Pulmonary artery endothelial cell (primary cell): ENCODE measurements at places on chromosomes 1 and 21. TPM values are rescaled to one million over a fixed set of nuclear protein-coding genes. Genes with fewer than 3 reads are reported as not detected.
A peak's percentile ranks its signal among the peaks of the same experiment; 100 is the strongest.

The RFX5 gene
- total RNA-seq, result 51.0 and 68.5 TPM in 2 replicates

The ITLN2 gene
- not detected in 2 replicates for total RNA-seq

The TNFRSF1B gene
- total RNA-seq, result 21.1 and 26.1 TPM in 2 replicates

The LDLRAD1 gene
- total RNA-seq, result not detected in 2 replicates

The DEGS1 gene
- total RNA-seq, result 77.7 and 88.4 TPM in 2 replicates

The PRAMEF14 gene
- not detected in 2 replicates for total RNA-seq

The LEFTY2 gene
- 0.26 TPM in 1 of 2 replicates, not detected in the other for total RNA-seq

- DNase-seq, result no peak
These were observed 6.3 kb upstream of the TNNT2 start for GRCh38 chr1:201383647-201384405.

DNA sequence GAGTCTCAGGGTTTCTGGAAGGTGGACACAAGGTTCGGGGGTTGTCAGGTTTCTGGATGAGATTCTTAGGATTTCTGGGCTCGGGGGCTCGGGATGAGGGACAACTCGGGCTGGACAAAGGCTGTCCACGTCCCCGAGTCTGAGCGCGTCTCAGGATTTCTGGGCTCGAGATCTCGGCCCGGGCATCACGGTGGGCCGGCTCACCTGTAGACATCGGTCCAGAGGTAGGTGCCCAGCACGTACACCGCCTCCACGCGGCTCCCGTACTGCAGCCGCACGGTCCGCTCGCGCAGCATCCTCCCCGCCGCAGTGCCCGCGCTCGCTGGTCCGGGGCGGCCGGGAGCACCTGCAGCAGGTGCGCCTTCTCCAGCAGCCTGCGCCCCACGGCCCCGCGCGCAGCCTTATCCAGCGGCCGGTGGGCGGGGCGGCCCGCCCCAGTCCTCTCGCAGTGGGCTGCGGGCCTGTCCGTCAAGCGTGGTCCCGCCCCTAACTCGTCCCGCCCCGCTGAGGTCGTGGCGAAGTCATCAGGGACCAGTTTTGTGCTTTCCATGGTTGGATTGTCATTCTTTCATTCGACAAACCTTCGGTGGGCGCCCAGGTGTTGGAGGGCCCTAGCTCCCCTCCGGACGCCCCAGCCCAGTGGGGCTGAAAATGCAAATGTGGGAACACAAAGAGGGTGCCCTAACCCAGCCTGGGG, at the start of gene PADI2:
Gene PADI2 (minus strand): TSS at position 376 of the 697 bp plus-strand sequence. CDS start 80 bp downstream, at position 296.
- no peak for DNase-seq

GRCh38 chr1:168640836-168641235, 64.4 kb downstream of the XCL1 start:
- DNase-seq, result no peak

GRCh38 chr1:55468142-55468795, 253.1 kb upstream of the USP24 start:
- DNase-seq, result no peak

GRCh38 chr1:181112071-181112929, 23.8 kb downstream of the IER5 start:
- peak; percentile 77 for DNase-seq

DNA sequence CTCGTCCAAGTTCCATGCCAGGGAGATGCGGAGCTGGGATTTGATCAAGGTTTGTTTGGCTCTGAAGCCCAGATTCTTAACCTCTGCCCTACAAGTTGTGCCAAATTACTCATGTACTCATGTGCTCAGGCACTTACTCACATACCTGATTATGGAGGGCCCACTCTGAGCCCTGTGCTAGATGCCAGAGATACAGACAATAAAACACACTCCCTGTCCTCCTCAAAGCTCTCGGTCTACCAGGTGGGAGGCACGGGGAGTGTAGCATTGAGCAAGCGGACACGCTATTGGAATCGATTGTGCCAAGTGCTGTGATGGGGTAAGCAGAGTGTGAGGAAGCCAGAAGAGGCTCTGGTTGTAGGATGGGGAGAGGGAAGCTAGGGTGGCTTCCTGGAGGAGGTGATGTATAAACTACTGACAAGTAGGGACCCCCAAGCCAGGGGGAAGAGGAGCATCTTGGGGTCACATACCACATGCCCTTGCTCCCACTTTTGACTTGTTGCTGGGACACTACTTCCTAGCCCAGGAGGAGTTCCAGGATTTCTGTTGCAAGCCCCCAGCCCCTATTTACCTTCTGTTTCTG, 49.8 kb upstream of the IFNLR1 start:
- no peak for DNase-seq

- no peak for DNase-seq
These were observed 19.5 kb downstream of the MAP7D1 start for GRCh38 chr1:36175137-36176095.

- DNase-seq, result no peak
These were observed 56.9 kb downstream of the CLSTN1 start for GRCh38 chr1:9766759-9767442.

DNA sequence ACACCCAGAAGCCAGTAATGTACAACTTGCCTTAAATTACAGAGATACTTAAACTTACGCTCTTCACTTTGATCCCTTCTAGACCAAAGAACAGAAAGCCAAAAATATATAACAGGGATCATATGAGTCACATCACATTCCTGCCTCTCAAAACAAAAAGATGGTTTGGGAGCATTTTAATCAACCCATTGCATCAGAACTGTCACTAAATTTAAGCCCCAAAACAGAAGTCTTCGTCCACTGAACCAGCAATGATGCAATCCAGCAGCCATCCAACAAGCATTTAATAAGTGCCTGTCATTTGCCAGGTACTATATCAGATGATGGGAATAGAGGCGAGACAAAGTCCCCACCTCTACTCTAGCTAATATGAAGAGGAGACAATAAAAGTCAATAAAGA, 42.7 kb upstream of the GLIS1 start:
- no peak for DNase-seq

DNA sequence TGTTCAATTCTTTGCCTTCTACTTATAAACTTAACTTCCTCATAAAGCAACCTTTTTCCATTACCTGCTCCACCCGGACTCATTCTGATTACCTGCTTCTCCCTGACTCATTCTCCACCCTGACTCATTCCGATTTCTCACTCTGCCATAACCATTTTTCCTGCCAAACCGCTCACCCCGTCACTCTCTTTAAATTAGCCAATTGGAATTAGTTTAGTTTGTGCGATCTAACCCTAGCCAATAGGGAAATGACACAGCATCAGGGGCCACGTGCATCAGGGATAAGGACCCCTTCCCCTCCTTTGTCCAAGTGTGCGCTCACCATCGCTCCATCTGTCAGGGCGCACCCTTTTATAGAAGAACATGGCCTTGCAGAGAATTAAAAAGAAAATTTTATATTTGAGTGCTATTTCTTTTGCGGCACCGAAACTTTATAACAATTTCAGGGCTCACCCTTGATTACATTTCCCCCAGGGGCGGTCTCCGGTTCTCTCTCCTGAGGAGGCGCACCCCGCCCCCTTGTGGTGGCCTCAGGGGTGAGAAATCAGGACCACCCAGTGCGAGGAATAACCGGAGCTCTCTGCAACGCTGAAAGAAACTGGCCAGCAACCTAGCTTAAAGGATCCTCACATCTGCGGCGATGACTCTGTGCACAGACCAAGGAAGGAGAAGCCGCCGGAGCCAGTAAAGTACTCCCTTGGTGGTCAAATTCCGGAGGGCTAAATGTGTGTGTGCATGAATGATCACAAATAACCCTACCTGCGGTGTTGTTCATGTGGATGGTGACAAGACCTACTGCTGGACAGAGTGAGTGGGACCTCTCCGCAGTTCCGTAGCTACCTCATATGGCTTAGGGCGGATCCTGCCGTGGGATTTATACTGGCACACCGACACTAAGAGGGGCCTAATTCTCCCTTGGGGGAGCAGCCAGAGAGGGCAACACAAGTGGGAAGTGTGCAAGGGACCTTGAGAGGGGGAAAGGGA, 30.3 kb upstream of the CBR3 start:
- DNase-seq, result no peak

DNA sequence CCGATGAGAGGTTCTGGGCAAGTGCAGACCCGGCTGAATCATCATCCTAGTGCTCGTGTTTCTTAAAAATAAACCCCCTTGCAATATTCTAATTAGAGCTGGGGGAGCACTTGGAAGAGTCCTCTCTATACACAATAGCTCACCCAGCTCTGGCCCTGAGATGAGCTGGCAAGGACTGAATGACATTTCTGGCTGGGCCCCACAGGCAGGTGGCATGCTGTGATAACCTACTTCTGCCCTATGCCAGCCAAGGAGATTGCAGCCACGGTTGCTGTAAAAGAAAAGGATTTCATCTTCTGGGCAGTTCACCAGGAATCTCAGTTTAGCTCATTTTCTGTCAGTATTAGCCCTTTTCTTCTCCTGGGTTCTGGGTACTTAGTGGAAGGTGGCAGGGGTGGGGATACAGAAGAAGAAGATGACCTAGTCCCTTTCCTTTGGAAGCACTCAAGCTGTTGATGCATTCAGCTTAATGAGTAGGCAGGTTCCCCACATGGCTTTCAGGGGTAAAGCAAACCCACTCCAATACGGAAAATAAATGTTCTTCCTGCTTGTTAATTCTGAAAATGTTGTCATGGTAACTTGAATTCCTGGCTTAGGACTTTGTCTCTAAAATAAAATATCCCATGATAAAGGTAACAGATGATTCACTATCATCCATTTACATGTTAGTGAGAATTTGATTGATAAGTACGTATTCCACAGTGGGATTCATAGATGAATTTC, 32.2 kb downstream of the VASH2 start:
- no peak for DNase-seq

DNA sequence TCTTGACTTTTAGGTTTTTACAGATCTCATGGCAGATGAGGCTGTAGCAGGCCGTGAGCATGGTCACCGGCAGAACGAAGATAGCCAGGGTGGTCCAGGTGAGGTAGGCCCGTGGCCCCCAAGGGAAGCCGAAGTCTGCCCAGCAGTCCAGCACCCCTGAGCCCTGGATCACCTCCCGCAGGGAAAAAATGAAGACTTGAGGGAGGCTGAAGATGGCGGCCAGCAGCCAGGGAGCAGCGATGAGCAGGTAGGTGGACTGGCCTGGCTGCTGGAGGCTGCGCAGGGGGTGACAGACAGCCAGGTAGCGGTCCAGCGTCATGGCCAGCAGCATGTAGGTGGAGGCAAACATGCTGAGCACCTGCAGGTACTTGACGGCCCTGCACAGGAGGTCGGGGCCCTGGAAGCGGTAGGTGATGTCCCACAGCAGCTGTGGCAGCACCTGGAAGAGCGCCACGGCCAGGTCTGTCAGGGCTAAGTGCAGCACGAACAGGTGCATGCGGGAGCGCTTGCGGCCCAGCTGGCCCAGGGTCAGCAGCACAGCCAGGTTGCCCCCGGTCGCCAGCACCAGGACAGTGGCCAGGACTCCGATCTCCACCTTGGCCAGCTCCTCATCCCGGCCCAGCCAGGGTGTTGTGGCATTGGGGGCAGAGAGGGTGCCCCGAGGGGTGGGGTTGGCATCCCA, 856 bp downstream of the AVPR1B start:
- DNase-seq, result no peak

GRCh38 chr1:234950598-234950997, 178.0 kb downstream of the TOMM20 start:
- no peak for DNase-seq

GRCh38 chr1:222028116-222028515, 286.2 kb upstream of the DUSP10 start:
- DNase-seq, result no peak

DNA sequence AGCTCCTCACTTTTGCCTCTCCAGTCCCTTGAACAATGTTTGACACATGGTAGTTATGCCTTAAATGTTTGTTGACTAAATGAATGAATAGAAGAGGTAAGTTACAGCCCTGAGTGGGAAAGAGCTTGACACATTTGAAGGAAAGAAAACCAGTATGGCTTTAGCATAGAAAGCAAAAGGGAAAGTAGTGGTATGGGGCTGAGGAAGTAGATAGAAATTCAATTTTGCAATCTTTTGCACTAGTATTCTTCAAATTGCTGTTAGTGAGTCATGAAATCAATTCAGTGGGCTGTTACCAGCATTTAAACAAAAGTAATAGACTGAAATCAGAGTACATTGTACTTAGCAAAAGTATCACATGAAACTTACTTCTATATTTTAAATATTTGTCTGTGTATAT, 21.1 kb downstream of the PLA2G4A start:
- DNase-seq, result no peak

GRCh38 chr1:180935326-180936109, 22.8 kb downstream of the KIAA1614 start:
- no peak for DNase-seq

- DNase-seq, result no peak
These were observed 37.7 kb upstream of the MAP10 start for GRCh38 chr1:232767305-232768074.

DNA sequence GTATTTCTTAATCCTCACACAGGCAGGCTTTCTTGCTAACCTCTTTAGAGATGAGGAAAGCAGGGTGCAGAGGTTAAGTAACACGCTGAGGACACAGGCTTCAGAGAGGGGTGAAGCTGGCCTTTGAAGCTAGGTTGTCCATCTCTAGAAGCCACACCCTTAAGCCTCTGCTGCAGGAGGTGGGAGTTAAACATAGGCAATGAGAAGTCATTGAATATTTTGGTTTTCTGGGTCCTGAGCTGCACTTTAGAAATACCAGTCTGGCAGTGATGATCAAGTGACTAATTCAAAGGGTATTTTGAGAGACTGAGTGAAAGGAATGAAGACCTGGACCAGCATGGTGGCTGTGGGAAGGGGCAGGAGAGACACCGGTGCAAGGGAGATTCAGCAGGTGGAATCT, 9.9 kb downstream of the KCNJ15 start:
- no peak for DNase-seq

GRCh38 chr1:8512504-8512903, 194.6 kb downstream of the SLC45A1 start:
- no peak for DNase-seq

DNA sequence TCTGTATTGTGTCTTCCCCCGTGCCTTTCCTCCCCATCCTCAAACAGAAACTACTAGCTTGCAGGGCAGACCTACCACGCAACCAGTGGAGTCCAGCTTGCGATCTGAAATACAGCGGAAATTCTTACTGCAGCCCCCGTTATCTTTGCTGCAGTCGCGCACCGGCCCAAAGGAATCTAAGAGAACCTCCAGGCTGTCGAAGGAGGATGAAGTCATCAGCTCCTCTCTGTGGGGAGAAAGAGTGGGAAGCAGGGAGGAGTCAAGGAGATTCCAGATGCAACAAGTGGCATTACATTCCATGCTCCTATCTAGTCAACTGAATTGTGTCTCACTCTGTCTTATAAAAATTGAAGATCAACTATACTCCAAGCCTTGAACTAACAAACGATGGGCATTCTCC, 206.9 kb downstream of the ASTN1 start:
- no peak for DNase-seq

DNA sequence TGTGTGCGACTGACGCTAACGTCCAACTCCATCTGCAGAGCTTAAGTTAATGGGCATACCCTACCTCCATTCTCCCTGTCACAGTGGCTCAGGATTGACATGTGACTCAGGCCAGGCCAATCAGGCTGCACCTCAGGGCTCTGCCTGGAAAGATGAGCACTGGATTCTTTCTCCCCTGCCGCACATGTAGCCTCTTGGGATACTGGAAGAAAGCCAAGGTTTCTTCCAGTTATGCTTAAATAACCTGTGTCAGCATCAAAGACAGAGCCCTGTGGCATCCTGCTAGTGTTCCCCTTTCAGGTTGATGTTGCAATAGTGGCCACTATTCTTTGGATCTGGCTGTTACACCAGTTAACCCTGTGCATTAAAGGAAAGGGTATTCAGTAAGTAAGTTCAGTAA, 55.0 kb upstream of the SYT6 start:
- DNase-seq, result no peak
